Upper lobe of left lung (tissue), 6 donors: ENCODE measurements at places on chromosomes 12 and 14. TPM values are rescaled to one million over a fixed set of nuclear protein-coding genes. Genes with fewer than 3 reads are reported as not detected.

The SLIRP gene
- total RNA-seq: 56.9 TPM

The BRI3BP gene
- total RNA-seq: 6.8 TPM

The KHNYN gene
- 86.6 TPM for total RNA-seq

DNA sequence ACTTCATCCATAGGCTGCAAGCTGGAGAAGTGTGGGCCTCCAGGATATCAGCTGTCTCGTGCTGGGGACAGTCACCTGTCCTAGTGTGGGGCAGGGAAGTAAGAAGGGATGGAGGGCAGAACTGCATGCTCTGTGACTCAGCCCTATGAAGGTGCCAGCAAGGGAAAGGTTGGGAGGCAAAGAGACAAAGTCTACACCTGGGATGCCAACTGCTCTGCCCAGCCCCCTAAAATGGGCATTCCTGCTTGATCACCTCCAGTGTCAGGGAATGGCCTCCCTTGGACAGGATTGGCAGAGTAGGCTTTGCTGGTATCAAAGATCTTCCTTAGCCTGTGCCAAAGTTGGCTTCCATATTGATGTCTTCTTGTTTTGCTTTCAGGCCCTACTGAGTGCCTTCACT lies 335.0 kb downstream of the BCL11B start:
- no peaks in the 10 kb centered on the region for H3K27me3 ChIP-seq
- H3K4me3 ChIP-seq: no peak overlapping the region

DNA sequence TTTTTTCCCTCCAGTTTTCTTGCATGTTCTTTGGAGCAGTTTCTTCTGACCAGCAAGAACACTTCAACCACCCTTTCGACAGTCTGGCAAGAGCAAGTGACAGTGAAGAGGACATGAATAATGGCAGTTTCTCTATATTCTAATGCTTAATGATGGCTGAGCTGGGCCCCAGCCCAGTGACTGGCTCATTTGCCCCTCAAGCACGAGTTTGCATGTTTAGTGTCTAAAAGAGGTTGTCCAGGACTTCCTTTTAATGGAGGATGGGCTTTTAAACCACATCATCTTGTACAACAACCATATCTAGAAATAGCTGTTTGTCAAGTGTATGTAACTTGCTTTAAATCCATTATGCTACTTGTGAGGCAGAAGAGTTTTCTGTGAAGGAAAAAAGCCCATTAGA lies 28.4 kb downstream of the RAD9B start:
- no peak for DNase-seq
- H3K4me1 ChIP-seq: no peaks in the 10 kb centered on the region
- H3K4me3 ChIP-seq: no peak overlapping the region
- H3K36me3 ChIP-seq: no peaks in the 10 kb centered on the region
- H3K27me3 ChIP-seq: no peaks in the 10 kb centered on the region
- H3K27ac ChIP-seq: no peak overlapping the region

- H3K27me3 ChIP-seq: no peaks in the 10 kb centered on the region
- H3K27ac ChIP-seq: no peak overlapping the region
- H3K4me3 ChIP-seq: no peak overlapping the region
- H3K36me3 ChIP-seq: no peaks in the 10 kb centered on the region
- no peak for DNase-seq
Observed at GRCh38 chr12:95815632-95816212, 25.2 kb upstream of the NTN4 start.

GRCh38 chr14:32039401-32040030 lies 37.6 kb upstream of the ARHGAP5 start:
- H3K4me3 ChIP-seq: no peak overlapping the region
- H3K27ac ChIP-seq: no peak overlapping the region
- H3K36me3 ChIP-seq: no peaks in the 10 kb centered on the region
- DNase-seq: no peak
- no peaks in the 10 kb centered on the region for H3K4me1 ChIP-seq

DNA sequence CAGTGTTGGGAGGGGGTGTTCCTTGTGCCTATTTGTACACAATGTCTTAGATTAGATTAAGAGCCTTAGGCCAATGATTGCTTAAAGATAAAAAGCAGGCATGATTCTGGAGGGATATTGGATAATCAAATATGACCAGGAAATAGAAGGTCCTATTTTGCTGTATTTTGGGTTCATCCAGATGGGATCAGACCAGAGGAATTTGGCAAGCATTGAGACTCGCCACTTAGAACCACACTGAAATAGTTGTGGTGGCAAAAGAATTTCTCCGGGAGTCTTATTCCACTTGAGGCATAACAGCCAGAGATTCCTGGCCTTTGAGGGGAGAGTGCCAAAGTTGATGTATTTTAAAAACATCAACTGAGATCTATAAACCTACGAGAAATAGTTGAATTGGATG lies 327.2 kb downstream of the RAD51B start:
- H3K4me3 ChIP-seq: no peak overlapping the region
- H3K36me3 ChIP-seq: no peaks in the 10 kb centered on the region
- peak; percentile 45 for DNase-seq

DNA sequence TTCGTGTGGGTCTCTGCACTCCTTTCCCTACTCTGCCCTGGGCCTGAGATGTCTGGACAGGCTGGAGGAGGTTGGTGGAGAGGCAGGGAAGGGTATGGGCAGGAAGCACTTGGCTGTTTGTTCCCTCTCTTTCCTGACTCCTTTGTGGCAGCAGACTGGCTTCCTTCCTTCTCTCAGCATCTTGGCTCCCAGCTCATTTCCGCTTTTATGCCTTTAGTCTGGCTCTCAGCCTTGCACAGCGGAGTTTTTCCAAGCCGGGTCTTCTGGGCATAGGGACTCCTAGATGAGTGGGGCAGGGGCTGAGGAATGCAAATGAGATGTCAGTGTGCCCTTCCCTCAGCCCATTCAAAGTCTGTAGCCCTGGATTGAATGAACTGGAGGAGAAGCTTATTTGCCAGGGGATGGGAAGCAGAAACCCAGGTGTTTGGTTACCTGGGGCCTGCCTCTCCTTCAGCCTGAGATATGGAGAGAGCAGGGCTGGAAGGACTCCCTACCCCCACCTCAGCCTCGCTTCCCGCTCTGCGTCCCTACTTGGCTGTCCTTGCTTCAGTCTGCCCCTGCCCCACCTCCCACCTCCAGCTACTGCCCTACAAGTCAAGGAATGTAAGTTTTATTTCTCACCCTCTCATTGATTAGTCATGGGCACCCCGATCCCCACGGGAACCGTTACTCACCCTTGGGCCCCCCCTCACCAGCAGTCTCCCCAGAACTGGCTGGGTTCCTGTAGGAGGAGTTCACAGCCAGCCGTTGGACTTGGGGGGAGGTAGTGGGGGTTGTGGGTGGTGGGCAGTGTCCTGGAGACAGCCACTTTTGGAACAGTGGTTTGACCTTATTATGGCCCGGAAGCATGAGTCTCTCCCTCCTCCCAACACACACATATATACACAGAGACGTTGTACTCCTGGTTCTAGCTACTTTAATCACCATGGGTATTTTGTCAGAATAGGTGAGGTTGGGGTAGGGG lies 9.3 kb upstream of the ITGA5 start:
- peak overlapping the region; percentile 64 for H3K27ac ChIP-seq
- no peaks in the 10 kb centered on the region for H3K27me3 ChIP-seq
- H3K36me3 ChIP-seq: no peaks in the 10 kb centered on the region
- DNase-seq: peak; percentile 48
- no peak overlapping the region for H3K4me3 ChIP-seq

- H3K4me3 ChIP-seq: no peak overlapping the region
- H3K27me3 ChIP-seq: no peaks in the 10 kb centered on the region
- no peak for DNase-seq
- no peaks in the 10 kb centered on the region for H3K36me3 ChIP-seq
- H3K27ac ChIP-seq: no peak overlapping the region
- no peaks in the 10 kb centered on the region for H3K4me1 ChIP-seq
Observed at GRCh38 chr12:108477881-108478259, 37.2 kb upstream of the FICD start.

DNA sequence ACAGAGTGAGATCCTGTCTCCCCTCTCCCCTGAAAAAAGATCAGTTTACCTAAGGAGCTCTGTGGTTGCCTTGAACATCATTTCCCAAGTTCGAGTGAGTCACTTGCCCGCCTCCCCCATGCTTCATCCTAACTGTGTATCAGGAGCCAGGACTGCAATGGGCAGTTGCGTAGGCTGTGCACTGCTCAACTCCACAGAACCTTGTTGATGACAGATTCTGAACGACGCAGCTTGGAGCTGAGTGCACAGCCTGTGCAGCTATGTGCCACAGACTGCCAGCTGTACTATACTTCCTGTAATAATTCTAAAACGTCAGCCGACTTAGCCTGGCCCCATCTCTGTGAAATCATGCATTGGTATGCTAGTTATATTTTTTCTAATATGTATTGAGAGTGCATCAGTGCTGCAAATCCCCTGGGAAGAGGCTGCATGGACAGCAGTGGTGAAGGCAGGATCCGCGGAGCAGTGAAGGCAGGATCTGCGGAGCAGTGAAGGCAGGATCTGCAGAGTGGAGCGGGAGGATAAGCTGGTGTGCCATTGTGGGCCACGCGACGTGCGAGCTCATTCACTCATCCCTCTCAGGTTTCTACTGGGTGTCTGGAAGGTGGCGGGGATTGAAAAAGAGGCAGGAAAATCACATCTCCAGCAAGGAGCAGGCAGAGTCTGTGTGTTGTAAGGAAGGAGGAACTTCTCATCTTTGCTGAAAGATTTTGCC lies 80.8 kb downstream of the GALNT9 start:
- DNase-seq: no peak
- H3K4me3 ChIP-seq: no peak overlapping the region
- H3K27me3 ChIP-seq: no peaks in the 10 kb centered on the region
- no peaks in the 10 kb centered on the region for H3K36me3 ChIP-seq
- H3K4me1 ChIP-seq: no peaks in the 10 kb centered on the region

- H3K4me1 ChIP-seq: peaks cover 39% of the 10 kb centered on the region
- H3K27ac ChIP-seq: peak overlapping the region; percentile 44
- H3K36me3 ChIP-seq: no peaks in the 10 kb centered on the region
- no peaks in the 10 kb centered on the region for H3K27me3 ChIP-seq
Observed at GRCh38 chr14:90513161-90514014, 116.6 kb downstream of the CALM1 start.

- no peaks in the 10 kb centered on the region for H3K36me3 ChIP-seq
- H3K27ac ChIP-seq: no peak overlapping the region
Observed at GRCh38 chr14:91611528-91611927, 101.4 kb upstream of the PPP4R3A start.

DNA sequence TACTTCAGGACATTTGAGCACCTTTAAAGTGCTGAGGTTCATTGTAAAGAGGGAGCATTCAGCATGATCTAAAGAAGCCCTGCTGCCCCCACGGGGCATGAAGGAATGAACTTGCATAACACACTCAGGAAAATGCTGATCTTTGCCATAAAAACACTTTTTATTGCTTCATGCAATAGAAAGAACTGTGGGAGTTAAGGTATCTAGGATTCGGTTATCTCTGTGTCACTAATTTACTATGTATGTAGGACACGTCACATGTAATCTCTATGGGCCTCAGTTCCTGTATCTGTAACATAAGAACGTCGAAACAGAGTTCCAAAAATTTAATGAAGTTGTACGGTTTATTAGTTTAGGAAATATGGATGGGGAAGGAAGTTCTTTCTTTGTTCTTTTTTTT lies 33.0 kb downstream of the BTBD7 start:
- H3K27me3 ChIP-seq: no peaks in the 10 kb centered on the region
- H3K4me3 ChIP-seq: no peak overlapping the region
- H3K36me3 ChIP-seq: no peaks in the 10 kb centered on the region
- H3K27ac ChIP-seq: no peak overlapping the region
- no peak for DNase-seq

DNA sequence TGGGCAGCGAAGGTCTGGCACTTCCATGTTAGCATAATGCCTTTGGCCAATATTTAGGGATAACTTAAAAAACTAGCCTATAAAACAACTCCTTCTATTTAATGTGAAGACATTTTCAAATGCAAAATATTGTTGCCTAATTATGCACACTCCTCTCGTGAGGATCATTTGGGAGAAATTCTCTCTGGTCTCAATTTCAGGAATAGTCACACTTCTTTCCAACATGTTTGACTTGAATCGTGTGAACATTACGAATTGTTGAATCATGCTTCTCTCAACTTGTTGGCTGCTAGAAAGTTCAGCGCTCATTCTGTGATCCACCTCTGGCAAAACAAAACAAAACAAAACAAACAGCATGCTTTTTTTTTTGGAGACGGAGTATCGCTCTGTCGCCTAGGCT lies 313.2 kb downstream of the SEC23A start:
- no peaks in the 10 kb centered on the region for H3K36me3 ChIP-seq
- H3K4me3 ChIP-seq: no peak overlapping the region
- DNase-seq: no peak
- no peaks in the 10 kb centered on the region for H3K27me3 ChIP-seq
- H3K4me1 ChIP-seq: no peaks in the 10 kb centered on the region
- no peak overlapping the region for H3K27ac ChIP-seq

DNA sequence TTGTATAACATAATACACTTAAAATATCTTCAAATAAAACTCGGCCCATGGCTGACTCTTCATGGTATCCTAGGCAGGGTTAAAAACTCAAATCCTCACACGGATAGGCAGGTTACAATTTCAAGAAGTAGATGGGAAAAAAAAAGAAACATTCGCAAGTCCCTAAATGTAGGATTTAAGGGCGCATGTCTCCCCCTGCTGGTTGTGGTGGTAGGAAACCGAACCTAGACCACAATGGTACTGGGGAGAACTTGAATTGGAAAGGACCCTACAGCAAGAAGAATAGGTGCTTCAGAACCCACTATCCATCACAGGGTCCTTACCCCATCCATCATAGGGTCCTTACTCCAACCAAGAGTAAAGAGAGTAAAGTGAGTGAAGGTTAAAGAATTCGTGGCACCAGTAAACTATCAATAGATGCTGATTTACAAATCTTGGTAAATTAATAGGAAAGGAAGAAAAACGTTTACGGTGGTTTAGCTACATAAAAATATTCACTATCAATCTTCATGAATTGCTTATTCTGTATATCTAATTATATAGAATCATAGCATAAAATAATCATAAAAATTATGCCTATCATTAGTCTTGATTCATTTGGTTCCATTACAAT lies 3.3 kb upstream of the CIPC start:
- DNase-seq: no peak
- no peaks in the 10 kb centered on the region for H3K27me3 ChIP-seq
- H3K36me3 ChIP-seq: no peaks in the 10 kb centered on the region
- no peak overlapping the region for H3K27ac ChIP-seq
- no peak overlapping the region for H3K4me3 ChIP-seq
- H3K4me1 ChIP-seq: peaks cover 20% of the 10 kb centered on the region

DNA sequence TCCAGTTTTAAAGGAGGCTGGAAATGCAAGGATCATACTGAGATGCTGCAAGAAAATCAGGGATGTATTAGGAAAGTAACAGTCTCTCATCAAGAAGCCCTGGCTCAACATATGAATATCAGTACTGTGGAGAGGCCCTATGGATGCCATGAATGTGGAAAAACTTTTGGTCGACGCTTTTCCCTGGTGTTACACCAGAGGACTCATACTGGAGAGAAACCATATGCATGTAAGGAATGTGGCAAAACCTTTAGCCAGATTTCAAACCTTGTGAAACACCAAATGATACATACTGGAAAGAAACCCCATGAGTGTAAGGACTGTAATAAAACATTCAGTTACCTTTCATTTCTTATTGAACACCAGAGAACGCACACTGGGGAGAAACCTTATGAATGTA lies 24.5 kb downstream of the ZNF891 start:
- no peak overlapping the region for H3K4me3 ChIP-seq
- H3K4me1 ChIP-seq: no peaks in the 10 kb centered on the region
- H3K27me3 ChIP-seq: no peaks in the 10 kb centered on the region
- no peak overlapping the region for H3K27ac ChIP-seq
- DNase-seq: no peak
- H3K36me3 ChIP-seq: peaks cover 61% of the 10 kb centered on the region

GRCh38 chr12:63846238-63846967 lies 1.9 kb downstream of the SRGAP1 start:
- H3K4me1 ChIP-seq: peaks cover 2% of the 10 kb centered on the region
- H3K4me3 ChIP-seq: no peak overlapping the region
- H3K27me3 ChIP-seq: no peaks in the 10 kb centered on the region

- H3K36me3 ChIP-seq: no peaks in the 10 kb centered on the region
- DNase-seq: no peak
- no peaks in the 10 kb centered on the region for H3K27me3 ChIP-seq
- H3K4me1 ChIP-seq: no peaks in the 10 kb centered on the region
- H3K27ac ChIP-seq: no peak overlapping the region
Observed at GRCh38 chr14:104286086-104286485, 147.7 kb downstream of the KIF26A start.
